Activated naive CD8-positive, alpha-beta T cell treated with anti-CD3 and anti-CD28 coated beads, Interleukin-2, amount 50 U/mL, for 16 hours (primary cell): ENCODE measurements at places on chromosomes 7 and 10.

DNA sequence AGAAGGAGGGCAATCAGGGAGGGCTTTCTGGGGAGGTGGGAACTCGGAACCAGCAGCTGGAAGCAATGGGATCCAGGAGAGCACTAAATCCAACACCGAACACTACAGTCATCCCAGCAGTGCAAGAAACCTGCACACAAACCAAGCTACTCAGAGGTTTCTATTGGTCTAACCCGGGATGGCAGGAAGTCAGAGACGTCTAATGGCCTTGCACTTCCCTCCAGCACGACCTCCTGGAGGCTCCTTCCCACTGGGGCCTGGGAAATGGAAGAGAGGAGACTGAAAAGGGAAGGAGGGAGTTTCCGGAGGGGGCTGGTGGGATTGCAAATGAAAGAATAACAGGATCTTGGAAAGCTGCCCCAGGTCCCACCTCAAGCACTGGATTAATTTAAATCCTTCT, 56.3 kb downstream of the TEX36 start:
- DNase-seq, result no peak

- DNase-seq, result no peak
Measured at GRCh38 chr10:103067956-103068355, 125.1 kb downstream of the NT5C2 start.

DNA sequence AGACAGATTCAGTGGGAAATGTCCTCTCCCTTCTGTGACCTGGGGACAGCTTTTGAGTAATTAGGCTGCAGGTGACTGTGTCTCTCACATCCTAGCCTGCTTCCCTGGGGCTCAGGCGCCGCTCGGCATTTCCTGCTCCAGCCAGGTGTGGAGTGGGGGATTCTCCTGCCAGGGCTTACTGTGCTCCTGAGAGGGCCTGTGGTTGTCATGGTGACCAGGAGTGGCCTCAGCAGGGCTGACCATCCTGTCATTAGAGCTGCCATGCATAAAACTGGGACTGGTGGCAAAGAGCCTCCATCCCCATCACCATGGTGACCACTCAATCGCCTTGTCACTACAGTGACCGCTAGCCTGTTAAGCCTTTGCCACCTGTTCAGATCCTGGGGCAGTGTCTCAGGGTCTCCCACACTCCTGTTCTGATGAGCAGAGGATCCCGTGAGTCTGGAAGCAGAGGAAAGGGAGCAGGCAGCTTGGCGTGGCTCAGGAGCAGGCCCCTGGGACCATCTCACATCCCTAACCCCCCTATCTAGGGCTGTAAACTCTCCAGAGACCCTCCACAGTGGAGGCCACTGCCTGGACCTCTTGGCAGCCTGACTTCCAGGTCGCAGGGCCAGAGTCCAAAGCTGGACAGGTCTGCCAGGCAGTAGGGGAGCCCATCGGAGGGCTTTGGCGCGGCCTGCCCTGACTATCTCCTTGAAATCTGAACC, at the start of gene GCK:
TSS of gene GCK (minus strand) at position 154 of the 707 bp plus-strand sequence. CDS start 486 bp downstream, outside the sequence.
- DNase-seq, result no peak

- no peak for DNase-seq
Measured at GRCh38 chr10:7558036-7558435, 108.7 kb downstream of the ITIH5 start.

DNA sequence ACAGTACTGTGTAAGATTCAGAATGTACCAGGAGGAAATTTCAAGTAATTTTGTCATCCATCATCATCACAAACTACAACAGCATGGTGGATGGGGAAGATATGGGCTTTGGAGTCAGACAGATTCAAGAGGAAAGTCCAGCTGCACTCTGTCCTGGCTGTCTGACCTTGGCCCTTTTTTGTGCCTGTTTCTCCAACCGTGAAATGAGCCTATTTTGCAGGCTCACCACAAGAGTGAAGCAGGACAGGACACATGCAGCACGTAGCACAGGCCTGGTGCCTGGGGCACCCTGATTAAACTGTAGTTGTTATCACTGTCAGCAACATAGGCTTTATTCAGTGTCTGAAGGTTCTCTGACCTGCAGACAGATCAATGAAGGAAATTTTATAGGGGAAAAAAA, 37.6 kb downstream of the RHOBTB1 start:
- DNase-seq, result no peak

- no peak for DNase-seq
Measured at GRCh38 chr10:115091161-115091560, 2.0 kb upstream of the ATRNL1 start.

- DNase-seq, result no peak
Measured at GRCh38 chr7:75737856-75738603, 711 bp downstream of the HIP1 start.

- DNase-seq, result no peak
Measured at GRCh38 chr7:26376175-26376917, 84.7 kb downstream of the SNX10 start.

- no peak for DNase-seq
Measured at GRCh38 chr10:129703287-129704137, 236.5 kb downstream of the MGMT start.

DNA sequence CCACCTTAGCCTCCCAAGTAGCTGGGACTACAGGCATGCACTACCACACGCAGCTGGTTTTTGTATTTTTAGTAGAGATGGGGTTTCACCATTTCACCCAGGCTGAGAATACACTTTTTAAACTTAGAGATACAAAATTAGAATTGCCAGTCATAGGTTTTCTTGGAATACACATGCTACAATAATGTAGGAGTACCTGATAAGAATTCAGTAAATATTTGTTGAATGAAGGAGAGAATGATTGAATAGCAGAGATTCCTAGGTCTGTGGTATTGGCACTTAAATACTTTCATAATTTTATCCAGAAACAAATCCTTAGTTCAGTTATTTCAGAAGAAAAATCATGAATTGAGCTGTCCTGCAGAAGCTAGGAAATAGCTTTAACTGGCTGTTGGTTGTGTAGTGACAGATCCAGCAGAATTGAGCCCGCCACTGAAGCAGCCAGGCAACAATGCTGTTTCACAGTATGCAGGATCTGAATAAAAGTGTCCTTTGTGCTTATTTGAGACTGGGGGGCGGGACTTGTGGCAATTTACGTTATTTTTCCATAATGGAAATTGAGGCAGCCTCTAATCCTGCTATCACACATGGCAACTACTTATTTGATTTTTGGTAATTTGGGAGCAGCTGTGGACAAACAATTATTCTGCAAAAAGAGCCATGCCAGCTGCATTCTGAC, 31.5 kb downstream of the NRF1 start:
- DNase-seq, result no peak

DNA sequence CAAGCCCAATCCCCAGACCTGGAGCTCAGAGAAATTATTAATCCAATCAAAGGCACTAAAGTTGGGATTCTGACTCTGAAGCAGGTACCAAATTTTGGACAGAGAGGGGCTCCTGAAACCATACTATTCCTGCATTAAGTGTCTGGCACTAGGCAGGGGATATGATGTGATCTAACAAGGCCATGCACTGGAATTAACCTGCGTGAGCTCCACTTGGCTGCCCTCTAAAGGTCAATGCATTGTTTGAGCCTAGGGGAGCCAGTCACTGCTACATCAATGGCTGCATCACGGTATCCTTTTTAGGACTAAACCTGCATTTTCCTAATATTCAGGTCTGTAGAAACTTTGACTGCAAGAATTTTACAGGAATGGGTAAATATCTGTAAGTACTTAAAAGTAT, 42.1 kb downstream of the ST8SIA6 start:
- no peak for DNase-seq

- no peak for DNase-seq
Measured at GRCh38 chr7:22657479-22657878, 69.5 kb upstream of the IL6 start.

DNA sequence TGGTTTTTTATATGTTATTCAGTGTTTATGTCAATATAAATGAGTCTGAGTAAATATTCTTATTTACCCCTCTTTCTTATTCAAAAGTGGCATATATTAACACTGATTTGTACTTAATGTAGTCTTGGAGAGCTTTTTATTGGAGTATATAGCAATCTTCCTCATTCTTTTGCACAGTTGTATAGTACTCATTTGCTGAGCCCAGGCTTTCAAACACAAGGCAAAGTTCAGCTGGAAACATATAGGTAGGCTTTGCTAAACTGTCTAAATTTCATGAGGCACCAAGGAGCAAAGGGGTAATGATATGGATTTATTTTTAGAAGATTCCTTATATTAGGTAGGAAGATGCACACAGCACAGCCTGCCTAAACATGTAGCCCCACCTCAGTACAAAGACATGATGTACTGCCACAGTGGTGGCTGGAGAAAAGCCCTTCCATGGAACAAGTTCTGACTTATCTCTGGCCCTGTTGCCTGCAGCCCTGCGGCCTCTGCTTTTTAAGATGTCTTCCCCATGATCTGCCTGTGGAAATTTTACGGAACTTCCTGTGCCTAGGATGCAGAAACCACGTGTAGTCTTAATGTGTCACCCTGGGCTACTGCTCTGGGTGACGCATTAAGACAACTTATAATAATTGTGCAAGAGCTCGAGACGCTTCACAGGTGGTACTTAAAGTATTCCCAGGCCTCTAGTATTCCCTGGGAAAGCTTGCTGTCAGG, 9.6 kb upstream of the PDCD4 start:
- DNase-seq, result no peak

DNA sequence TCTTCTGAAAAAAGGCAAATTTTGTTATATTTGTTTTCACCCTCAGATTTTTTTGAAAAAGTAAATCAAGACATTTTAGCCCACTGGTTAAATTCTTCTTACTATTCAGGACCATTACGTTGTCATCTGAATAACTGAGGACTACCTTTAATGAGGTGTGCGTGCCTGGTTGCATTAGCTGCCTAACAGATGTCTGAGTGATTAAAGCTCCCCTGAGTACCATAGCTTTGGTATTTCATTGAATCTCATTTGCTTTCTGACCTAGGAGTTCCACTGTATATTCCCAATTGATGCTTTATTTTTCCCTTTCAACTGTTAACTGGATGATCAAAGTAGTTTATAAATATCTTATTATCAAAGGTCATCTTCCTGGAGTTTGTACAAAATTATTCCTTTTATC, 410.0 kb upstream of the SEMA3D start:
- DNase-seq, result no peak

DNA sequence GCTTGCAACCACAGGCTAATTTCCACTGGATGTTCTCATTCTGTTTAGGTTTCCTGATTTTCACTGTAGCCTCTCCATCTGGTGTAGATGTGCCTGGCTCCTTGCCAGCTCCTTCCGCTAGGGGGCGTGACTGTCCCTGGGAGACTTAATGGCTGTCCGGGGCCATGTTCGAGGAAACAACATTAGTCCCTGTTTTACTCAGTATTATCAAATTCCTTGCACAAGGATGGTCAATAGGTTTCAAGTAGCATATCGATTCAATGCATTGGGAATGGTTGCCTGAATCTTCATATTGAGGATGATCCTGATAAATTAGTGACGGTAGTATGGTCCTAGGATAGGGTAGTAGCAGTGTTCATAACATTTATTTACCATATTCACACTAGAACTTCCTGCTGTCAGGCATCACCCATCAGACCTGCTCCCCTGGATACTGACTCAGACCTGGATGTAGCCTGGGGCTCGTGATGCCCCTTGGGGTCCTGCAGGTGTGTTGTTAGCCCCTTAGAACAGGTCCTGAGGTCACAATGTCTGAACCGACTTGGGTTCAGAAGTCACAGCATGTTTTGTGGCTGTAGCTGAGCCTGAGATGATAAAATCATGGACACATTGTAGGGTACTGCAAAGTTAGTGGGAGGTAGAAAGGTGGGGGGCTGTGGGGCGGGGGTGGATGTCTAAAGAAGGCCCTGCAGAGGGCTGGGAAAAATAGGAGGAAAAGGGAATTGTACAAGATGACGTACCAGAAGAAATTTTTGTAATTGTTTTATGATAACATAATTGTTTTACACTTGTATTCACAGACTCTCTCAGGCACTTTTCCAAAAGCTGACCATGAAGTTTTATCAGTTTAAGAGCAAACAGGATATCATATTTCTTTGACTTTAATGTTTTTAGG, 8.9 kb upstream of the EXOC6 start:
- no peak for DNase-seq

DNA sequence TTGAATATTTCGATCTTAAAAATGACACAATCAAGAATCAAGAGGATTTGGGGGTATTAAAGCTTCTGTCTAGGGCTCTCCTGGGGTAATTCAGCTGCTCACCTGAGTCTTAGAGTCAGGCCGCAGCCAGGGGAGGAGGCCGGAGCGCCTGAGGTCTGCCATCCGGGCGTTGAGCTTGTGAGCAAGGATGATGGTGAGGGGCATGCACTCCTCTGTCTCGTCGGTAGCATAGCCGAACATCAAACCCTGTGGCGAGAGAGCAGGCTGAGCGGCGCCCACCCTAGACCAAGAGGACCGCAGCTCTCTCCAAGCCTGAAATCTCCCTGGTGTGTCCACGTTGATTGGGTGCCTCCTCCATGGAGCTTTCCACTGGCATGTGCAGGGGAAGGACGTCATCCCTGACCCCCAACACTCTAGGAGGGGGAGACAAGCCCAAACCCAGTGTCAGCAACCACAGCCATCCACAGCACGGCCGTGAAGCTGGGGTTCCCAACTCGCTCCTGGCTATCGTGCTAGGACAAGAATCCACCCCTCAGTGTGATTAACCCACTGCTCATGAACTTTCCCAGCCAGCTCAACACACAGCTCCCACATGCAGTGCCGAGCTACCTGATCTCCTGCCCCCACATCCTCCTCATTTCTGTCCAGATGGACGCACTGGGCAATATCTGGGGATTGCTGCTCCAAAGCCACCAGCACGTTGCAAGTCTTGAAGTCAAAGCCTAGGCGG, 9.2 kb downstream of the MAT1A start:
- no peak for DNase-seq

DNA sequence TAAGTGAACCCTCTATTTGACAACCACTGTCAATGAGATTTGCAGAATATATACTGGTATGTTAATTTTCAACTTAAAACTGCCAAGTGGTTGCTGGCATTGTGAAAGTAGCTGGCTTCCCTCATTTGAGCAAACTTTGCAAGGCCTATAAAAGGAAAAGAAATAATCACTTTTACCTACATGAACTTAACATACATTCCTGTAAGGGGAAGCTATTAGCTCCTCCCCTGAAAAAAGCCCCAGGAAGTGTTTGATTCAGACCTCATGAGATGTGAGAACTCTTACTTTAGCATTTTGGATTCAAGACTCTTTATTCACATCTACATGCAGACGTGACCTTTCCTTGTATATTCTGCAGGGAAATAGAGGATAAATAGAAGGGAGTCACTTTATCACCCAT, 175.6 kb downstream of the OTUD1 start:
- no peak for DNase-seq

DNA sequence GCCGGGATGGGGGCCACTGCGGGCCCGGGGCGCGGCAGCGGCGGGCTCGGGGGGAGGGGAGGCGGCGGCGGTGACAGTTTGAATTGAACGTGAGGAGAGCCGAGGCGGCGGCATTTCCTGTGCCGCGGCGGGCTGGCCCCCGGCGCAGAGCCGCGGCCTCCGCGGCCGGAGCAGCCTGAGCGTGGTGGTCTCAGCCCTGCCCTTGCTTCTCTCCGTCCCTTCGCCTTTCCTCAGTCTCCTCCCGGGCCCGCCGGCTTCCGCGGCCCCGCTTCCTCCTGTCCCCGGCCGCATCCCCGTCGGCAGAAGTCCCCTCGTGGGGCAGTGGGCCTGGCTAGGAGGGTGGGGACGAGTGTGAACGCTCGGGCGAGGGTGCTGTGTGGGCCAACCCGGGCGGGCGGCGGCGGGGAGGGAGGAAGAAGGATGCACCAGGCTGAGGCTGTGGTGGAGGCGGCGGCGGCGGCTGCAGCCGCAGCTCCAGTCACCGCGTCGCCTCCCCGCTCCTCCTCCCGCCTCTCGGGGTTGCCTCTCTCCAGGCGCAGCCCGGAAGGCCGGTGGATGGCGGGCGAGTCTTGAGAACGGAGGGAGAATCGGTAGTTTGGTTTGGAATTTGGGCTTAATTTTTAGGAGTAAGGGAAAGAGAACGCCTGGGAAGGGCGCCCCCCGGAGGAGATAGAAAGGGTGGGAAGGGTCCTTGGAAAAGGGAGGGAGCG, 690 bp downstream of the SEPTIN7 start:
- peak; percentile 40 for DNase-seq
